Osteocyte (in vitro differentiated cells): ENCODE measurements at places on chromosomes 1 and 21. TPM values are rescaled to one million over a fixed set of nuclear protein-coding genes. Genes with fewer than 3 reads are reported as not detected.

Gene URB1
- 15.4 and 17.3 TPM in 2 replicates for total RNA-seq

Gene DAB1
- total RNA-seq = 0.21 and 0.27 TPM in 2 replicates

Gene HTR6
- 0.16 TPM in 1 of 2 replicates, not detected in the other for total RNA-seq

Gene RNF186
- total RNA-seq = not detected in 2 replicates

Gene DIO1
- total RNA-seq = not detected in 2 replicates

Gene C4BPB
- not detected in 2 replicates for total RNA-seq

Gene PTGFRN
- total RNA-seq = 51.1 and 52.9 TPM in 2 replicates

DNA sequence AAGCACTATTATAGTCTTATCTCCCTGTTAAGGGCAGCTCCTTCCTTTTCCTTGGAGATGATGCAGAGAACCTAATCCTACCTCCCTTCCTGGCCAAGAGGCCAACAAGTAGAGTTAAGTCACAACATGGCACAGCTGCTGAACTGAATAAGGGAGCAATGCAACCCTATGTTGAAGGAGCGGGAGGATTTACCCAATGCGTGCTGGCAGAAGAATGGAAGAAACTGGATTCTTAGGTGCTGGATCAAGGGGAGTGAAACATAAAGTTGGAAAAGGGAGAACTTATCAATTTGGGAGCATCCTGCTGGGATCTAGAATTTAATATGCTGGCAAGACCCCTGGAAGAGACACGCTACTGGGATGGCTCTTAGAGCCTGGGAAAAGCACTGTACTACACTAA, 12.0 kb upstream of the HUNK start:
- H3K4me3 ChIP-seq = no peak overlapping the region
- H3K4me1 ChIP-seq = no peaks in the 10 kb centered on the region
- DNase-seq = peak; percentile 11
- no peak overlapping the region for H3K27ac ChIP-seq
- peaks cover 9% of the 10 kb centered on the region for H3K27me3 ChIP-seq

GRCh38 chr1:153238527-153238926, 21.0 kb upstream of the LORICRIN start:
- H3K36me3 ChIP-seq = no peaks in the 10 kb centered on the region
- no peak for DNase-seq
- no peak overlapping the region for H3K27ac ChIP-seq
- no peak overlapping the region for H3K4me3 ChIP-seq
- H3K27me3 ChIP-seq = no peaks in the 10 kb centered on the region
- no peaks in the 10 kb centered on the region for H3K4me1 ChIP-seq

DNA sequence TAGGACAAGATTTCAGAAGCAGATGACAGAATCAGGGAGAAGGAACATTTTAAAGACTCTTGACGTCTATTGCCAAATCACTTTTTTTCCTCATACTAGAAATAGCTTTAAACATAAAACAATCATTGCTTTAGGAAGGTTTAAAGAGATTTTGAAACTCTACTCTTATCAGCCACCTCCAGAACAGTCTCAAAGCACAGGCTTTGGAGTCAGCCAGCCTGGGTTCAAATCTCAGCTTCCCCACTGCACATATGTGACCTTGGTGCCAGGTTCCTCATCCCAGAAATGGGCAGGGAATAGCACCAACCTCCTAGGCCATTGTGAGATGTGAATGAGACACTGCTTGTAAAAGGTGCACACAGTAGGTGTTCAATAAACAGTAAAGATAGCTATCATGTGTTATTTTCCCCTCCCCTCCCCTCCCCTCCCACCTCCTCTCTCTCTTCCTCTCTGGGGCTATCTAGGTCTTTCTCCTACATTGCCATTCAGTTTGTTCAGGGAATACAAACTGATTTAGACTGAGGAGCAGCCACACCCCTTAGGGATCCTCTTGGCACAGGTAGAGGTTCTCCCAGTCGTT, 20.6 kb downstream of the SPOCD1 start:
- no peak overlapping the region for H3K4me3 ChIP-seq
- DNase-seq = no peak
- H3K27ac ChIP-seq = no peak overlapping the region
- H3K36me3 ChIP-seq = no peaks in the 10 kb centered on the region
- H3K27me3 ChIP-seq = no peaks in the 10 kb centered on the region
- peaks cover 27% of the 10 kb centered on the region for H3K4me1 ChIP-seq

DNA sequence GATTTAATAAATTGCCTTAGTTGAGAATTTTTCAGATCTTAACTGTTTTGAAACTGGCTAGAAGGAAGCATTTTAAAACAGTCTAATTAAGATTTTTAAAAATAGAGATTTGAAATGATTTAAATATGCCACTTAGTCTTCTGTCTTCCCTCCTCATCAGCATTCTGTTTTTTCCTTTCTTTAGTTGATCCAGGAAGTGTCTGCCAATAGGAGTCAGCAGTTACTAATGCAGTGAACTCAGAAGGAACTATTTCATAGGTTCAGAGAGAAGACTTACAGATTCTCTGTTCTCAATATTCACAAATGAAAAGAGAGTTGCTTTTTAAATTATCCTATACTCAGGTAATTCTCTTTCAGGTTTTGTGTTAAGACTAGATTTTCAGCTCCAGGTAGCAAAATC, 84.5 kb downstream of the RPS6KC1 start:
- H3K27ac ChIP-seq = peak overlapping the region; percentile 25
- H3K4me3 ChIP-seq = no peak overlapping the region

DNA sequence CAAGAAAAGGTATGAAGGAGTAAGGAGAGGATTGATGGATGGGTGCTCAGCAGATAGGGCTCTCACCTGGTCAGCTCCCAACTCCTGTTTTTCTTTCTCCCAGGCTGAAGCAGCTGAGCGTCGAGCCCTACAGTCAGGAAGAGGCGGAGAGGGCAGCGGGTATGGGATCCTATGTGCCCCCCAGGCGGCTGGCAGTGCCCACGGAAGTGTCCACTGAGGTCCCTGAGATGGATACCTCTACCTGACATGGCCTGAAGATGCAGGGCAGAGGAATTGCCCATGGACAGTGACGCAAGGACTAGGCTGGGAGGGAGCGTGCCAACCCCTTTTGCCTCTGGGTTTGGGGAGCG, 739 bp downstream of the ZNF593 start:
- H3K4me3 ChIP-seq = peak overlapping the region; percentile 88
- no peak for DNase-seq
- no peaks in the 10 kb centered on the region for H3K36me3 ChIP-seq

DNA sequence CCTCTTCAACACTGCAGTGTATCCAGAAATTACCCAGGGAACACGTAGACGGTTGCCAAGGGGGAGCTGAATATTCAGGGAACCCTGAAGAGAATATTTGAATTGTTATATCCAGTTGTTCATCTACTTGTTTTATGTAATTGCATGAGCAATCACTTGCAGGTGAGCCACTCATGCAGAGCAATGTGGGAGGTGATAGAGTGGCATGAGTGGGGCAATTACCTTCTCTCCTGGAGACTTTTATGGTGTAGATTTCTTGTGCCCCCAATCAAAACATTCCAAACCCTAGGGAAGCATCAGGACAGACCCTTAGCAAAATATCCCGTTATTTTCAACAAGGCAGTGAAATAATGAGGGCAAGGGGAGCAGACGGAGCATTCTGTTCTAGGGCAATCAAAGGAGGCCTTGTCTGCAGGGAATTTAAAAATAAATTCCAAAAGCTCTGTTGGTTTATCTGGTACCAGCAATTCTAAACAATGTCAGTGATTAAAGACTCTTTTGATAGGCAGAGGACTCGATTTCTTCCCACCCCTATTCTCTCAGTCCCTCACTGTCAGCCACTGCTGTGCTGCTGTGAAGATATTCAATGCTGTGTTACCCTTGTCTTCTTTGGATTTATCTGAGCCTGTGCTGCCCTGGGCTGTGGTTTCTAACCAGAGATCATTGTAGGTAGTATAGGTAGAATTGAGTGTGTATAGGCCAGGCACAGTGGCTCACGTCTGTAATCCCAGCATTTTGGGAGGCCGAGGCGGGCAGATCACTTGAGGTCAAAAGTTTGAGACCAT, 180.2 kb upstream of the MAP1LC3C start:
- H3K27me3 ChIP-seq = no peaks in the 10 kb centered on the region
- DNase-seq = no peak
- no peaks in the 10 kb centered on the region for H3K36me3 ChIP-seq
- H3K4me1 ChIP-seq = no peaks in the 10 kb centered on the region
- no peak overlapping the region for H3K4me3 ChIP-seq

GRCh38 chr1:171256940-171257606, 8.8 kb downstream of the FMO1 start:
- no peak overlapping the region for H3K27ac ChIP-seq
- no peaks in the 10 kb centered on the region for H3K36me3 ChIP-seq
- H3K4me3 ChIP-seq = no peak overlapping the region
- peaks cover 7% of the 10 kb centered on the region for H3K4me1 ChIP-seq

GRCh38 chr1:212771341-212771740, 20.2 kb downstream of the NSL1 start:
- H3K27me3 ChIP-seq = no peaks in the 10 kb centered on the region
- DNase-seq = no peak

- H3K27me3 ChIP-seq = no peaks in the 10 kb centered on the region
- H3K36me3 ChIP-seq = peaks cover 18% of the 10 kb centered on the region
- DNase-seq = no peak
- H3K4me1 ChIP-seq = no peaks in the 10 kb centered on the region
- H3K4me3 ChIP-seq = no peak overlapping the region
Measured at GRCh38 chr1:16289959-16290358, 53.0 kb upstream of the CPLANE2 start.

GRCh38 chr1:20308569-20308968, 17.9 kb downstream of the VWA5B1 start:
- no peak overlapping the region for H3K27ac ChIP-seq
- DNase-seq = no peak
- peaks cover 9% of the 10 kb centered on the region for H3K27me3 ChIP-seq
- no peaks in the 10 kb centered on the region for H3K4me1 ChIP-seq
- H3K4me3 ChIP-seq = no peak overlapping the region

- H3K27ac ChIP-seq = no peak overlapping the region
- H3K36me3 ChIP-seq = no peaks in the 10 kb centered on the region
- H3K4me3 ChIP-seq = no peak overlapping the region
- H3K27me3 ChIP-seq = no peaks in the 10 kb centered on the region
- DNase-seq = no peak
- H3K4me1 ChIP-seq = no peaks in the 10 kb centered on the region
Measured at GRCh38 chr1:27884006-27884954, 11.9 kb downstream of the THEMIS2 start.

DNA sequence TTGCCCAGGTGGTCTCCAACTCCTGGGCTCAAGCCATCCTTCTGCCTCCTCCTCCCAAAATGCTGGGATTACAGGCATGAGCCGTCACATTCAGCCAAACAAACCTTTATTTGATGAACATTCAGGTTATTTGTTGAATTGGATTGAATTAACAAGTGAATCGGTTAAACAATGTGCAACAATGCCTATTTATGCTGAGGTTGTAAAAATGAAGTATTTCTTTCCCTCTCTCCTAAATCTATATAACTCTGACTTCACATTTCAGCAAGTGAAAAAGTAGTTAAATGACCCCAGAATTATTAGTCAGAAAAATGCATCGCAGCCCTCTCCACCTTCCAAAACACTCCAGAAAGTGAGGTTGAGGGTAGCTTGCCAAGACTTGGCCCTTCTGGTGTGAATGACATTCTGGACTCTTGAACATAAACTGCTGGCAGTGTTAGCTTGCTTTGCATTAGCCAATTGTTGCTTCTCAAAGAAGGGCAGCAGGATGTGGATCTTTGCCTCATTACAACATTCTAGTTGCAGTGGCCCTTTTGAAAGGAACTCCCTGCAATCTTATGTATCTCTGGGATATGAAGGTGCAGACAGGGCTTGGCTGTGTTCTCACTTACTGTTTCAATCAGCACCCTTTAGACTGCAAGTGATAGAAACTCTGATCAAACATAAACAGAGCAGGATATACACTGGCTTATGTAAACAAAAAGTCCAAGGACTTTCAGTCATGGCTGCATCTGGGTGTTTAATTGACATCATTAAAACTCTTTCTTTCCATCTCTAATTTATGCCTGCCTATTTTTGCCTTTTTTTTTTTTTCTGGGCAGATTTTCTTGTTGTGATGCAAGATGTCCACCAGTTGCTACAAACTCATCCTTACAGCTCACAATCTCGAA, 22.4 kb downstream of the EDN2 start:
- H3K36me3 ChIP-seq = peaks cover 2% of the 10 kb centered on the region
- H3K4me3 ChIP-seq = no peak overlapping the region
- DNase-seq = no peak
- H3K4me1 ChIP-seq = peaks cover 16% of the 10 kb centered on the region
- no peak overlapping the region for H3K27ac ChIP-seq

DNA sequence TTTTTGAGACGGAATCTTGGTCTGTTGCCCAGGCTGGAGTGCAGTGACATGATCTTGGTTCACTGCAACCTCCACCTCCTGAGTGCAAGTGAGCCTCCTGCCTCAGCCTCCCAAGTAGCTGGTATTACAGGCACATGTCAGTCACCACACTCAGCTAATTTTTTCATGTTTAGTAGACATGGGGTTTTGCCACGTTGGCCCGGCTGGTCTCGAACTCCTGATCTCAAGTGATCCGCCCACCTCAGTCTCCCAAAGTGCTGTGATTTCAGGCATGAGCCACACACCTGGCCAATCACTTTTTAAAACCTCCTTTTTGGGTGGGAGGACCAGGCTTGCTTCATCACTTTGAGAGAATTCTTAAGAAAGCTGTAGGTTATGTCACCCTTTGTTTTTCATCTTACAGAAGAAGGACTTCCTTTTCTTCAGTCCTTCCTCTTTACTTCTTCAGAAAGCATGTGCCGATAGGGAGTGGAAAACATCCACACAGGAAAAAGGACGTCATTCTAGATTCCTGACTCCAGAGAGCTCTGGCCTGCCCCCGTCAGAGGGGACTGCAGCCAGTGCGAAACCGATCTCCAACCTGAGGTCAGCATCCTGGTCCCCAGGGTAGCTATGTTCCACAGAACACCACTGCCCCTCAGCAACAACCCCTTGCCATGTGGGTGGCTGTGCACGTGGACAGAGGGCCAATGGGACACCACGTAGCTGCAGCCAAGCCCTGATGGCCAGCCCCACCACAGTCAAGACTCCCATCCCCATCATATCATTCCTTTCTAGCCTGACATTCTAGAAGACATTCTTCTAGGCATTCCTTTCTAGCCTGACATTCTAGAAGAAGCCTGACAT, 21.9 kb downstream of the NCF2 start:
- H3K36me3 ChIP-seq = no peaks in the 10 kb centered on the region
- H3K27me3 ChIP-seq = no peaks in the 10 kb centered on the region
- H3K4me1 ChIP-seq = peaks cover 7% of the 10 kb centered on the region
- peak; percentile 69 for DNase-seq

DNA sequence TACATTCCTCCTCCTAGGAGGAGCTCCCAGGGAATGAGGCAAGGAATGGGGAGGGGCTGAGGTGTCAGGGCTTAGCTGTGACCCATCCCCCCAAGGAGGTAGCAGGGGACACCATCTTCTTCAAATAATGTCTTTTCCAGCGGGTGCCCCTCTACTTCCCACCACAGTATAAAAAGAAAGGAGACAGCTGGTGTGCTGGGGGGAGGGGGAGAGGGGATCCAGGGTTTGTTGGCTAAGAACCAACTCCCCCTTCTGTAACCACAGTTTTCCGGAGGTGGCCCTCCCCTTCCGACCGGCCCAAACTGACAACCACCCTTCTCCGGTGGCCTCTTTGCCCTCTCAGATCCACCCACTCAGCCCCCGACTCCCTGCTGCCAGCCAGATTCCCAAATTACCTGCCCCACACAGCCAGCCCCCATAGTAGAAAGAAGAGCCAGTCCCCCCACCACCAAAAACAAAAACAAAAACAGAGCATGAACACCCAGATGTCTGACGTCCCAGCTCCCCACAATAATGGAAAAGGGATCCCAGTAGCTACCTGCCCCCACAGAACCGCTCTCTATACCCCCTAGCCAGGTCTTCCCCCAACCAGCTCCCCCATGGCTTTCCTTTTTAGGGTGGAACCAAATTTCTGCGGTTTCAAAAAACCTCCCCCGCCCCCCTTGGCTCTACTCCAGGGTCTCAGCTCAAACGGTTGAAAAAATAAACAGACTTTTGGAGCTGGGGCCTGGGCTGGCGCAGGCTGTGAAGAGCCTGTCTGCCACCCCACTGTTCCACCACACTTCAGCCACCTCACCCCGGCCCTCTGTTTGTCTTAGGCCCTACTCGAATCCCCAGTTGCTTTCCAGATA, 2.1 kb downstream of the ARHGEF2 start:
- peaks cover 4% of the 10 kb centered on the region for H3K36me3 ChIP-seq
- H3K4me1 ChIP-seq = peaks cover 82% of the 10 kb centered on the region
- no peaks in the 10 kb centered on the region for H3K27me3 ChIP-seq
- H3K27ac ChIP-seq = peak overlapping the region; percentile 98
